ENCODE measurements at places on chromosomes 5 and 9.

- DNase-seq: no peak
Observed at GRCh38 chr5:73447530-73448462, 781 bp downstream of the FOXD1 start.

DNA sequence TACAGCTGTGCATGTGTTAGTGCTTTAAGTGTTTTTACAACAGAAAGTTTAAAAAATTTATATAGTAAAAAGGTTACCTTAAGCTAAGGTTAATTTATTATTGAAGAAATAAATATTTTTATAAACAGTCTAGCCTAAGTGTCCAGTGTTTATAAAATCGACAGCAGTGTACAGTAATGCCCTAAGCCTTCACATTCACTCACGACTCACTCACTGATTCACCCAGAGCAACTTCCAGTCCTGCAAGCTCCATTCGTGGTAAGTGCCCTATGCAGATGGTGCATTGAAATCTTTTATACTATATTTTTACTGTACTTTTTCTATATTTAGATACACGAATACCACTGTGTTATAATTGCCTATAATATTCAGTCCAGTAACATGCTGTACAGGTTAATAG is 159.1 kb downstream of the ROR2 start:
- DNase-seq: no peak

- no peak for DNase-seq
Observed at GRCh38 chr9:131379056-131379455, 14.8 kb upstream of the PRRC2B start.

DNA sequence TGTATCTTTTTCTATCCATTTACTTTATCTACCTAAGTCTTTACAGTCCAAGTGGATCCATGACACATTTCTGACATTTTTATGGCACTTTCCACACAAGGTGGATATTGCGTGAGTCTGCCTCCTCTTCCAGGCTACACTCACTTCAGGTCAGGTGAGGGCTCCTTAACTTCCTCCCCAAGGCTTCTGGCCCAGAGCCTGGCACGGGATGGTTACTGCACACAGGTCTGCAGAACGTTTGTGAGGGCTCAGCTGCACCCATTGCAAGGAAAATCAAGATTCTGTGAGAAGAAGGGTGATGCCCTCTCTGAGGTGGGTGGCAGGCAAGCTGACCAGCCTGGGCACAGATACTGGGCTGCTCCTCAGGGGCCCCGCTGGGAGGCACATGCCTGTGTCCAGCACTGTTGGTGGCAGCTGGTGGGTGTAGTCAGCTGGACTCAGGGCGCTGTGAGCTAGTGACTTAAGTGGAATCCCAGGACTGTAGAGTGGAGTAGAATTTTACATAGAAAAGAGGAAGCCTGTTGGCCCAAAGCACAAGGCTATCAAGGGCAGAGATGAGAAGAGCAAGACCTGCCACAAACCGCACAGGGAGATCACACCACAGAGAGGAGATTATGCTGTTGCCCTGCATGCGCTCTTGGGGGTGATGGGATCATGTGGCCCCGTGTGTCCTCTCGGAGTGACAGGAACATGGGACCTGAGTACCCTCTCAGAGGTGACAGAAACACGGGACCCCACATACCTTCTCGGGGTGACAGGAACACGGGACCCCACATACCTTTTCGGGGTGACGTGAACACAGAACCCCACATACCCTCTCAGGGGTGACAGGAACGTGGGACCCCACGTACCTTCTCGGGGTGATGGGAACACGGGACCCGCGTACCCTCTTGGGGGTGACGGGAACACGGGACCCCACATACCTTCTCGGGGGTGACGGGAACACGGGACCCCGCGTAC is 21.3 kb downstream of the AHRR start:
- DNase-seq: no peak

DNA sequence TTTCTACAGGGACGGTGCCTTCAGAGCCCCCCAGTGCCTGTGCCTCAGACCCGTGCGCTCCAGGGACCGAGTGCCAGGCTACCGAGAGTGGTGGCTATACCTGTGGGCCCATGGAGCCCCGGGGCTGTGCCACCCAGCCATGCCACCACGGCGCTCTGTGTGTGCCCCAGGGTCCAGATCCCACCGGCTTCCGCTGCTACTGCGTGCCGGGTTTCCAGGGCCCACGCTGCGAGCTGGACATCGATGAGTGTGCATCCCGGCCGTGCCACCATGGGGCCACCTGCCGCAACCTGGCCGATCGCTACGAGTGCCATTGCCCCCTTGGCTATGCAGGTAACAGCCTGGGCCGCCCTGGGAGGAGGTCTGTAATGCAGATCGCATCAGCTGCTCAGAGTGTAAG is 6.9 kb downstream of the CRB2 start:
- DNase-seq: no peak

GRCh38 chr5:57094753-57095683 is 78.8 kb upstream of the GPBP1 start:
- no peak for DNase-seq

- no peak for DNase-seq
Observed at GRCh38 chr9:110626101-110626829, 42.3 kb upstream of the MUSK start.

- no peak for DNase-seq
Observed at GRCh38 chr9:108676355-108676754, 179.4 kb downstream of the ACTL7B start.

GRCh38 chr9:214648-215493 is at the start of gene DOCK8:
Gene DOCK8, plus strand, starts transcription at chr9:214865. Its CDS starts 112 bp downstream, at chr9:214977.
- DNase-seq: peak; percentile 8

- DNase-seq: no peak
Observed at GRCh38 chr5:125041798-125042197, 295.4 kb upstream of the ZNF608 start.

GRCh38 chr9:6788162-6789016 is 30.6 kb downstream of the KDM4C start:
- no peak for DNase-seq

GRCh38 chr5:131548176-131548575 is 86.9 kb downstream of the RAPGEF6 start:
- DNase-seq: no peak

GRCh38 chr9:99105152-99106043 is 485 bp downstream of the TGFBR1 start:
- no peak for DNase-seq

GRCh38 chr5:95852567-95852966 is 30.0 kb upstream of the GLRX start:
- DNase-seq: no peak

DNA sequence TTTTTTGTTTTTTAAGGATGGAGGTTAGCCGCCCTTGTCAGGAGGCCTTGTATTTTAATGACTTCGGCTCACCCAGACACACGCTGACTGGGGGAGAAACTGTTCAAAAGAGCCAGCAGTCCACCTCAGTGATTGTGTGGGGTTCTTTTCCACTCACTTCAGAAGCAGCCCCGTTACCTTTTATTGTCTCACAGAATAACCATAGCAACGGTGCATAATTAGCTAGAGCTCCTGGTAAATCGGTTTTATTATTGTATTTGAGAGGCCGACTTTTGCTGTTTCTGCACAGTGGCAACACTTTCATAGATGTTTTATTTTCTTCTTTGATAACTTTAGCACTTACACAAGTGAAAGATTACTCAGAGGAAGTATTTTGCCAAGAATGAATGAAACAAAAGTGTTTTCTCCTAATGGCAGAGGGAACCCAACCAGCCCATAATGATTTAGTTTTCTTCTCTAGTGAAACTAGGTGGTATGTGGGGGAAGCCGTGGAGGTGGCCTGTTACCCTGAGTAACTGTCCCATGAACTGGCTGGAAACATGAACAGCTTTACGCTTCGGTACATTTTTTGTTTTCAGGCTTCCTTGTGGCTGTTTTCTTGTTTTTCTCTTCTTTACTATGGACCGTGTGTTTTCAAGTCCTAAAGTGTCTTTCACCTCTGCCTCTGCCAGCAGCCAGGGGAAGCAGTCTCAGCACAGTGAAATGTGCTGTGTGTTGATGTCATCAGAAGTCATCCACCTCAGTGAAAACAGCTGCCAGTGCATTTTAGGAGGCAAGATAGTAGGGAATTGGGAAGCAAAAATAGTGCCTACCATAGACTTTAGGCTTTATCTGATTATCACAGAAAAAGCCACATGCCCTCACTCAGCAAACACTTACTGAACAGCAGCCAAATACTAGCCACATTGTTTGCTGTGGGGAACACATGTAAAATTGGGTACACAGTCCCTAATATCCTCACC is 414.7 kb downstream of the KDM4C start:
- DNase-seq: no peak

DNA sequence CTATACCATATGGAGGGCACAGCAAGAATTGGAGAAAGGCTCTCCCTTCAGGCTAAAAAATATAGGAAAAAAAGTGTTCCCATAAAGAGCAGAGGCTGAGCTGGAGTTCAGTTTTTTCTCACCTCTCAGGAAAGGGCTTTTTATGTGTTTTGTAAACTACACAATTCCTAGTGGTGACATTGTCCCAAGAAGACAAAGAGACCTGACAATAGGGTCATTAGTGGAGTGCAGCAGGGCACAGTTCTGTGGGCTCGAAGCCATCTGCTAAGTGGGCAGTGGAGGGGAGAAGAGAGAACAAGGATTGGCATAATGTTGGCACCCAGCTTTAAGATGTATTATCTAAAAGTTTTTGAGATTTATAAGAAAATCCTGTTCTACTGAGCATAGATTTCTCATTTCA is 162.5 kb downstream of the HCN1 start:
- no peak for DNase-seq

DNA sequence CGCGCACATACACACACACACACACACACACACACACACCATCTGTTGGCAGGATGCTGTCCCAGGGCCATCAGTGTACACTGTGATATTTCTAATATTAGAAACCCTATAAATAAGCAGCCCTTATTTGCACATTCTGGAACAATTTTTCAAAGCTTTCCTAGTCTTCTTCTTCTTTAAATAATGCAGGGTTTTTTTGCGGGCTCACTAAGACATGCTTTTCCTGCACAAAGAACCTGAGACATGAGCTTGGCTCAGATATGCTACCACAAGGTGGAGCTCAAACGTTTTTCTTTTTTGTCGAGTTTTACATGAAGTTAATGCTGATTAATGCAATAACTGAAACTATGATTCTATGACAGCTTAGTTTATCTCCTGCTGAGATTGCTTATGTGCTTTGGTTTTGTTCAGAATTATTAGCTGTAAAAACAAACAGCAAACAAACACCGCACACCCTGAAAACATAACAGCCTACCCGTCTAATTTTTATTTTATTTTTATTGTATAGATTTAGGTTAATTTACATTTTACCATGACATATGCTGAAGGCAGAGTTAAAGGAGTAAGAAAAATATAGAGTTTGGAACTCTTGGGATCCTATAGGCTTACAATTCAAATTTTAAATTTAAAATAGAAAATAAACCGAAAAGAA is 95.8 kb downstream of the ALDH1A1 start:
- no peak for DNase-seq

DNA sequence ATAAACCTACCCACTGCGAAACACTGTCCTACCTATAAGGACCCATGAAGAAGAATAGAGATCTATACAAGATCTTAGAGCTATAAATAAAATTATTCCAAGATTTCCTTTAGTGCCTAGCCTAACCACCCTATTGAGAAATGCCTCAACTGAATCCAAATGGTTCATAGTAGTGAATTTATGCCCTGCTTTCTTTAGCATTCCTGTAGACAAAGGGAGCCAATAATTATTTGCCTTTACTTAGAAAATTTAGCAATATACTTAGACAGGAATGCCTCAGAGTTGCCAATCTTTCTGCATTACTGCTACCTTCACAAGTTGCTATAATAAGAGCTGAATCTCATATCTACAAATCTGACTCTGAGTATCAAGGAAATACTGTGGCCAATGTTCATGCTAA is 62.6 kb downstream of the PUM3 start:
- DNase-seq: no peak

- no peak for DNase-seq
Observed at GRCh38 chr9:124835026-124835557, 18.2 kb upstream of the WDR38 start.

- DNase-seq: no peak
Observed at GRCh38 chr9:29332789-29333188, 1759.5 kb upstream of the C9orf72 start.

- DNase-seq: no peak
Observed at GRCh38 chr9:123735376-123735775, 194.6 kb downstream of the DENND1A start.

DNA sequence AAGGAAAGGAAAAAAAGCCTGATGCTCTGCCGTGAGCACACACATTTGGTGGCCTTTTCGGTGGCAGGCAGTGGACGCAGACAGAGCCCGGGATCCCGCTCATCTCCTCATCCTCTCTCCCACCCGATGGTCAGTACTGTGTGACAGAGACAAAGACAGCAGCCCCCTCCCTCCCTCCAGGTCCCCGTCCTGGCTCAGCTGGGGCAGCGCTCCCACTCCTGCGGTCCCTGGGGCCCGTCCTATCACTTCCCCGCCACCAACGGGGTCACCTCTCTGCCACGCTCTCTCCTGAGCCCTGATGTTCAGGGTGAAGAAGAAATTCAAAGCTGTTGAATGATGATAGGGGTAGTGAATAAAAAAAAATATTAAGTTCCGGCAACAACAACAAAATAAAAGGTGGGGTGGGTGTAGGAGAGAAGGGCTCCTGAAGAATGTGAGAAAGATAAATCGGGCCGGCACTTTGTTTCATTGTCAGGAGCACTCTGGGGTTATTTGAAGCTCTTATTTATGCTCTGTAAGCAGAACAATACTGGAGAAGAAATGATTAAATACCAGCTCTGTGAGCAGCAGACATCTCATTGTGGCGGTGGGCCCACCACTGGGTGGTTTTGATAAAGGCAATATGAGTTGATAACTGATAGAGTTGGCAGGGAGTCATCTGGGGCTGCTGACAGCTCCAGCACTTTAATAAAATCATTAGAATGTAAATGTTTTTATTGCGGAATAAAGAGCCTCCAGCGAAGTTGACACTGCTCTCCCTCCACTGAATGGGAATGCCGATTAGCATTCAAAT is 417.7 kb downstream of the IRX1 start:
- DNase-seq: no peak

GRCh38 chr5:164941132-164941531 is 1435.7 kb downstream of the MAT2B start:
- DNase-seq: no peak

DNA sequence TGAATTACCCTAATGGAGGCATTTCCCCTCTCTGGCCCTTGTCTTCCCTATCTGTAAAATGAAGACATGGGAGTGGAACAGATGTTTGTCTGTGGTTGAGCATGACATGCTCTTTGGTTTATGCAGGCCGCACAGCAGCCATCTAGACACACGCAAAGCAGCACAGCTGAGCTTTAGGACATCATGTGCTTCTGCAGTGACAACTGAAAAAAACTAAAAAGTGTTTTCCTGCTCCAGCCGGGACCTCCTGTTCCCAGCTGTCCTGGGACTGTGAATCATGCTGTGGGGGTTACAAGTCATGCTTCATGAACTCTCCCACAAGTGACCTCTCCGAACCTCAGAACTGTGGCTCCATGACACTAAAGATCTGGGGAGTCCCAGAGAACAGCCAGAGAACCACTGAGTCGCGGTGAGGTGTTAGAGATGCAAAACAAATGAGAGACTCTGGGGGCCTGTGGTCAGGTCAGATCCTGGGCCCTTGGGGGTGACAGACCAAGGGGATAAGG is 1.7 kb downstream of the SMIM3 start:
- DNase-seq: no peak

DNA sequence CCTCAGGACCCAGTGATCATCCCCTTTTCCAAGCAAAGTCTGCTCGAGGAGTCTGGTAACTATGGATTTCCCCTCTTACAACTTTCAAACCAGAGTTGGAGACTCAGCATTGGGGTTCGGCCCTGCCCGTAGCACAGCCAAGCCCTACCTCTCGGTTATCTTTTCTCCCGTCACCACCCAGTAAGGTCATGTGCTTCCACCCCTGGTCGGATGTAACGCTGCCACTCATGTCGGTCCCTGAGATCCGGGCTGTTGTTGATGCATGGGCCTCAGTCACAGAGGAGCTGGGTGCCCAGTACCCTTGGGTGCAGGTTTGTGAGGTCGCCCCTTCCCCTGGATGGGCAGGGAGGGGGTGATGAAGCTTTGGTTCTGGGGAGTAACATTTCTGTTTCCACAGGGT is 1.2 kb downstream of the GALT start:
- no peak for DNase-seq
